Vein endothelial cell (primary cell): ENCODE measurements at places on chromosomes 6 and 20. TPM values are rescaled to one million over a fixed set of nuclear protein-coding genes. Genes with fewer than 3 reads are reported as not detected.

Gene VGLL2
- not detected in 2 replicates for total RNA-seq

Gene ABHD12
- total RNA-seq, result 18.6 and 23.2 TPM in 2 replicates

Gene SYCP2
- total RNA-seq, result 0.33 and 0.38 TPM in 2 replicates

Gene PTK7
- total RNA-seq, result 12.0 and 35.6 TPM in 2 replicates

Gene GTSF1L
- not detected in 2 replicates for total RNA-seq

Gene LGSN
- not detected in 2 replicates for total RNA-seq

Gene HIVEP1
- 33.3 and 34.1 TPM in 2 replicates for total RNA-seq

Gene SLC26A8
- total RNA-seq, result 0.38 TPM in 1 of 2 replicates, not detected in the other

Gene PEX3
- 14.0 and 15.9 TPM in 2 replicates for total RNA-seq

Gene KIF25
- not detected in 2 replicates for total RNA-seq

Gene MPIG6B
- total RNA-seq, result not detected in 2 replicates

Gene PRSS35
- total RNA-seq, result 0.33 TPM in 1 of 2 replicates, not detected in the other

Gene CRIP3
- not detected in 2 replicates for total RNA-seq

Gene FAM209B
- total RNA-seq, result not detected in 2 replicates
